ENCODE measurements at places on chromosomes 6 and 20.

GRCh38 chr6:18284261-18284660 lies 19.9 kb upstream of the DEK start:
- DNase-seq: no peak

DNA sequence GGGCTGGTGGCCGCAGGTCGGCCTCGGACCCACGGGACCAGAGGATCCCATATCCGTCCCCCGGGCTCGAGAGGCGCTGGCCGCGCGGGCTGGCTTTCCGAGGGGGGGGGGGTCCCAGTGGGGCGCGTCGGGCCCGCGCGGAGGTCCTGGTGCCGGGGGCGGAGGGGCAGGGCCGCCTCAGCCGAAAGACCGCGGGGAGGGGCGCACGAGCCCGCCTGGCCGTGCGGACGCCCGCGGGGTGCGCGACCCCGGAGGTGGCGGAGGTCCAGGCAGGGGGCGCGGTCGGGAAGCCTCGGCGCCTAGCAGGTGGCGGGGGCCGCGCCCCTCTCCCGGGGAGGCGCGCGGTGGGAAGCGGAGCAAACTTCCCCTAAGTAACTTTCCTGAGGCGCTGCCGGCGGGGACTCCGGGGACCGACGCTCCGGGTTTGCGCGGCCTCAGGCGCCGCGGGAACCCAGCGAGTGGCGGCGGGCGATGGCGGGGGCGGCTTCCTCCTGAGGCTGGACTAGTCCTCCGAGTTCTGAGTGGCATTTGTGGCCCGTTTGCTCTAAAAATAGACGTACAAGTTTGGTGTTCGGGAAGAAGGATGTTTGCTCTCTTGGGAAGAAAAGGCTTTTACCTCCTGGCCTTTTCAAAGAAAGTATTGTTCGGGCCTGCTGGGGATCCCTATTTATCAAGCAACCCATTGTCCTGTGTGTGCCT lies 26.5 kb upstream of the BTBD3 start:
- peak; percentile 86 for DNase-seq

DNA sequence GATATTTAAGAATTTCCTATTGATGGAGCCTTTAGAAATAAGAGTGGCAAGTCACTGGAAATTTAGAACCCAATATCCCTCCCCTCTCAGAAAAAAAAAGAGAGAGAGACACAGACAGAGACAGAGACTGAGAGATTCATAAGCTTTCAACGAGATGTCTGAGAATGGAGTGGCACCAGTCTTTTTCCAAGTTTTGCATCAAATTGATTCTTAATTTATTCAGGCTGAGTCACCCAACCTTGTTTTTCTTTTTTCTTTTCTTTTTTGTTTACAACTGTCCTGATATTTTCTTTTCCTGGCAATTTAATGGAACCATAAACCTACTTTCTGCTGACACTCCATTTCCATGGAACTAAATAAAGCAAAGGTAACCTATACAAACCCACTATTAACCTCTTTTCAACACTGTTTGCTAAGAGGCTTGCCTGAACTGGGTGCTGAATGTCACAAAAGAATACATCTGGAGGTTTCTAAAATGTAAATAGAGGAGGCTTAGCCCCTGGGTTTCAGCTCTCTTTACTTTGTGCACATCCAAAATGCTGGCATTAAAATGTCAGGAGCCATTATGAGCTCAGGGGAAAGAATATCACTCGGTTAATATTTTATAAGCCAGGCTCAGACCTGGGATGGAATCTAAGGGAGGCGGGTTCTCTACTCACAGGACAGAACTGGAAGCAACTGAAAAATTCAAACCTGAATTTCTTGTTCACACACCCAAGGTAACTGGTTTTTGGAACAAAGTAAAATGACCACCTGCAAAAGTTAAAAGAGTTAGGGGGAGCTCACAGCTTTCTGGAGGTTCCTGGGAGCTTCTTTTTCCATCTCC lies 100.8 kb downstream of the BFSP1 start:
- no peak for DNase-seq

DNA sequence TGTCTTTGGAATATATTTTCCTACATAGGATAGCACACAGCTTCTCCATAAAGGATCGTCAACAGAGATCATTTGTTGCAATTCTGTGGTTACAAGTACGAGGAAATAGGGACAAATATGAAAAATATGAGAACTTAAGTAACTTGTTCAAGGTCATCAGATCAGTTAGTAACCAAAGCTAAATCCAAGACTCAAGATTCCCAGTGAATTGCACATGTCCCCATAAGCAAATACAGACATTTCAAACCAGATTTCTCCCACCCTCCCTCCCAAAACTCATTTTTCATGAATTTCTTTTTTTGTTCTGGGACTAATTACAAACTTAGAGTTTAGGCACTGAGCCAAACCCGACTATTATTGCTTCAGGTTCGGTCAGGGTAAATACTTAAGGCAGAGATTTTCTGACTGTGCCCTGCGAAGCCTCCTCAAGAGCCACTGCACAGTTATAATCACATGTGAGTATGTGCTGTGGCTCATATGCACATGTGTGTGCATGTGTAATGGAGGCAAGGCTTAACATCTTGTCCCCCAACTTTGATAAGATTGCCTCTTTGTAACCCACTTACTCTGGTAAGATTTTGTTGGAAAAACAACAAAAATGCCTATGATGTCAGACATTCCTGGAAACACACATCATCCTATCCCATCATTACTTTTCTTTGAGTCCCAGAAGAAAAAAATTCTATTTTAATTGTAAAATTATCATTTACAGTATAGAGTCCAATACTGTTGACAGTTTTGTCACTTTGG lies 216.2 kb downstream of the CD83 start:
- DNase-seq: no peak

GRCh38 chr6:164142322-164142721 lies 727.8 kb downstream of the QKI start:
- DNase-seq: no peak
